ENCODE measurements at places on chromosomes 3 and 15.

- DNase-seq, result no peak
These were observed 176.0 kb downstream of the KCNMB2 start for GRCh38 chr3:178712247-178712646.

GRCh38 chr3:153927107-153927506 is 194.1 kb upstream of the ARHGEF26 start:
- DNase-seq, result peak; percentile 63

GRCh38 chr15:99239545-99240198 is 9.7 kb downstream of the TTC23 start:
- peak; percentile 31 for DNase-seq

GRCh38 chr3:69342074-69342473 is 43.8 kb downstream of the FRMD4B start:
- no peak for DNase-seq

- no peak for DNase-seq
These were observed 424.1 kb downstream of the RSL24D1 start for GRCh38 chr15:54772663-54773062.

DNA sequence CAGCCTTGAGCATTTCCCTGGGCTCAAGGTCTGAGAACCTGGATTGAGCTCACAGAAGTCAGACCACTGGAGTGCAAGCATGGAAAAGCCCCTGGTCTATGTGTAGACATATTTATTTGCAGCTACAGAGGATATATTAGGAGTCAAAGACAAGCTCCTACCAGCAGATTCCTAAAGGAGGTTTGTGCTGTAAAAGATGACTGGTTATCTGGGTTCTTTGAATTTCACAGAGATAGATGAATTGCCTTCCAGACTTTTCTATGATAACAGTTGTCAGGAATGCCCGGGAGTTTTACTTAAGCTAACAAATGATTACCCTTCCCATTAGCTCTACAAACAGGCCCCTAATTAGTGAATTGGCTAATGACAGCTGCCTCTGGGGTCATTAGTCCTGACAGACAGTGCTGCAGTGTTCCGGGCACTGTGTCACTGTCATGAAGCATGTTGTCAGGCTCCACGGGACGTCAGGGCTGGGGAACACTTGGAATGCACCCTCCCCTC is 48.8 kb upstream of the PLXNA1 start:
- DNase-seq, result peak; percentile 31

- no peak for DNase-seq
These were observed 34.8 kb downstream of the MCCC1 start for GRCh38 chr3:183064475-183064874.

DNA sequence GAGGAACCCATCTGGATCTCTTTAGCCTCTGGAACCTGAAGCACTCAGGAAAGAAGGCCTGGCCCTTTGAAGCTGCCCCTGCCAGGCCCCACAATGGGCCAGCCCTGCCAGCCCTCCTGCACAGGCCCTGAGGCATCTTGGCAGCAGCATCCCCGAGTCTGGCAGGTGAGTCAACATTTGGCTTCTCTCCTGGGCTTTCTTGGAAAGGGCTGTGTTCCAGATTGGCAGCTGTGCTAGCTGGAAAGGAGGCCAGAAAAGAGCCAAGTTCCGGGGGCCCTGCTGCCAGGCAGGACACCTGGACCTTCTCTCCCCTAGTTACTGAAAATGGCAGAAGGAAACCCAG is 187.2 kb downstream of the SHQ1 start:
- peak; percentile 78 for DNase-seq

DNA sequence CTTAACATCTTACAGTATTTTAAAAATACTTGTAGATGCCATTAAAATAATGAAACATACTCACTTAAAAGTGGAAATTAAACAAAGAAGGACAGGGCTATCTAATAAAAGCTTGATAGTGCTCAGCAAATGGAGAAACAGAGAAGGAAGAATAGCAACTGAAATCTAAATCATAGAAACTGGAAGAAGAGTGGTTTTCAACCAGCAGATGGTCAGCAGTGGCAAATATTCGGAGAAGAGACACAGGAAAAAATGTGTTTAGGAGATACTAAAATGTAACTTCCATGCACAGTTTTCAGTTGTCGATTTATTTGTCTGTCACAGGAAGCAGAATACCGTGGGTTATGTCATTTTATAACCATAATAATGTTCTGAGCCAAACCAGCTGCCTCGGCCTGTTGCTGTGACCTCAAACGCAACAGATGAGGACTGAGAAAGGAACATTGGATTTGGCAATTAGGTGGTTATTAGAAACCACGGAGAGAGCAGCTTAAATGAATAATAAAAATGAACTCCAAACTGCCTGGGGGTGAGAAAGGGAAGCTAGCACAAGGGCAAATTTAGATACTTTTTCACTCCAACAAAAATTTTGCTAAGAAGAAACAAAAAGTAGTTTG is 246.6 kb upstream of the KCNMB2 start:
- DNase-seq, result no peak

GRCh38 chr3:149114458-149114857 is 15.0 kb upstream of the HPS3 start:
- no peak for DNase-seq

- DNase-seq, result no peak
These were observed 64.8 kb upstream of the SEC61A1 start for GRCh38 chr3:127987309-127987995.

DNA sequence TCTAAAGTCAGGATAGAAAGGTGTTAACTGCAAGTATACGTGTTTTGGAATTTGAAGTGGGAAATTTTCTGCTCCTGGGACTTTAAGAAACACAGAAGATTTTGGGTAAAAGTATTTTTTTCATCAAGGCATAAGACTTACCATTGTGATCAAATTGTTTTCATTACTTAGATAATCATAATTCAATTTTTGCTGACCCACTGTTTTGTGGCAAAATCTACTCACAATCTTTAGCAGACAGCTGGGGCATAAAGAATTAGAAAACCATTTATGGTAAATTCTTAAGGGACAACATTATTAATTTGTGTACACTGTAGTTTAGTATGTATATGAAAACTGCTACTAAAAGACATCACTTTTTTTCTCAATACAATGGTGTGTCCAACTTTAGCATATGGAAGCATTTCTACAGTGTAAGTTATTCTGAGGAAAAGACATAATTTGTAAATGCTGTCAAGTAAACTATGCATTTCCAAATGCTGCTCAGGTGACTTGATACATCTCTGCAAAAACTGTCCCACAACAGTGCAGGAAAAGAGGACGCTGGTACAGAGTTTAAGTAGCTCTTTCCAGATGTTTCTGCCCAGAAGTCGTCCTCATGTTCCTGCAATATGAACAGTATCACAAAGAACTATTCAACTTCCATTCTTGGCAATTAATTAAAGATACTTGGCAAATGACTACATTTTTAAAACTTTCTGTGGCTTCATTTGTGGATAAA is 52.3 kb downstream of the THSD4 start:
- no peak for DNase-seq

GRCh38 chr3:100588251-100588650 is 21.1 kb upstream of the ADGRG7 start:
- no peak for DNase-seq

DNA sequence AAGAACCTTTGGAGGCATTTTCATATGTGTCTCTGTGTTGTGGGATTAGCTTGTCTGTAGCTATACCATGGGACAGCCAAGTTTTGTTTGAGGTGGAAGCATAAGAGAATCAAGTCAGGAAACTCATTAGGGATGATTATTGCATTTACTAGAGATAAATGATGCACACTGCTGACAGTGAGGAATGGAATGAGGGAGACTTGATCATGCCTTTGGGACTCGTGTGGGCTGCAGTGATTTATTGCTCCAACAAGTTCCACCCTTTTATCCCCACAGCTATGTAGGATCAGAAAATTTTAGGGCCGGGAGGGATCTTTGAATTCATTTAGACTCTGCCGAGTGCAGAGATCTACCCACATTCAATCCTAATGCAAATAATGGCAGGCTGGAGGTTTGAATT is 16.3 kb downstream of the ZNF385D start:
- DNase-seq, result no peak

DNA sequence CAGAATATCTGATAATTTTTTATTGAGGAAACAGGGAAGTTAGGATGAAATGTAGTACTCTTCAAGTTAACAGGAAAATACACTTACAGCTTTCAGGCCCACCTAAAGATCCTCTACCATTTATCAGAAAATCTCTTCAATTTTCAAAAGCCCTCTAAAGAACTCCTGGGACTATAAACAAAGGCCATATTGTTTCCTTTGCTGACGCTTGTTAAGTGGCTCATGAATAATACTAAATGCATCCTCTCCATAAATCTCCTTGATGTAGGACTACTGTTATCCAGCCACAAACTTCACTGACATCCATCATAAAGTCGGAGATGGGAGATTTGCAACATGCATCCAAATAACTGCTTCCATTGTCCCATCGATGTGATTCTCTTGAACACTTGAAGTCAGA is 326.5 kb downstream of the ZIC1 start:
- DNase-seq, result peak; percentile 16

- DNase-seq, result no peak
These were observed 272.9 kb downstream of the FEZF2 start for GRCh38 chr3:62100282-62100989.

GRCh38 chr15:37940876-37941275 is 6.4 kb downstream of the TMCO5A start:
- DNase-seq, result no peak

DNA sequence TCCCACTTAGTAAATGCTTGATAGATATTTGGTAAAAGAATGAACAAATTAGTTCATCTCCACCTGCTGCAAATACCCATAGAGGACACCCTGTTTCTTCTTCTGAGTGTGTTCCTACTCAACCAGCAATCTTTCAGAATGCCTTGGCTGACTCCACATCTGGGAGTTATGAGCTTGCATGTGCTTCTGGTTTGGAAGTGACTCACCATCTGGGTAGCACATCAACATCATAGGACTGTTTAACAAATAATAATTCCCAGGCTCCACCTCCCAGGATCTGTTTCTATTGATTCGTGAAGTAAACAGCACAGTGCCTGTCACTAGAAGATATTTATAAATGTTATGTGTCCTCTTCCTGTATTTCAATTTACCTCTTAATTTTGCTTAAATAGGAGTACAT is 580.1 kb downstream of the ROBO2 start:
- DNase-seq, result no peak

DNA sequence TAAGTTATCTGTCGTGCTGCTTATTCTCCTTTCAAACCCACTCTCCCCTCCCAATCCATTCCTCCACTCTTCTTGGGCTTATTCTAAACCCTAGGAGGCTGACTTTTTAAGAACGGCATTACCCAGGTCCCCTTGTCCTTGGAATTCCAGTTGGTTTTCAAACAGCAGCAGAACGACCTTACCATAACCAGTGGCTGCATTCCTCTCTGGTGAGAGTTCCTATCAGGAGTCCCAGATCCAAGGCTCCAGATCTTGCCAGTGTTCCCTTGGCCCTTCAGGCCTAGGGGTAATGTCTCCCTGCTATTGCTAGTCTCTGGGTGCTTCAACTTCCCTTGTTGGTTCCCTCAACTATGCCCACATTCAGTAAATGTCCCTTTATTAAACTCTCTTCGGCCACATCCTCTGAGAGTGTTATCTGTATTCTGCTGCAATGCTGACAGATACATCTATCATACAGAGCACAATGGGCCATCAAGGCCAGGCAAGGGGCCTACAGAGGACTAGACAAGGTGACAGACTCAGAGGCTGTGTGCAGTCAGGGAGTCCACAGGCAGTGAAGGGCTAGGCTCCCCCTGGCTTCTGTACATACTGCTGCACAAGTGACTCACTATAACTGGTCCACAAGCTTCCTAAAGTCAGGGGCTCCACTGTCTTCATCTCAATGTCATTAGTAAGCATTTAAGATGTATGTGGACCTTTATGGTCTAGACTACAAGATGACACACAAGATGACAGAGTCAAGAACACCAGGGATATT is 10.1 kb downstream of the LYSMD2 start:
- DNase-seq, result peak; percentile 75

- DNase-seq, result no peak
These were observed 681 bp downstream of the PIK3CB start for GRCh38 chr3:138833899-138834595.

DNA sequence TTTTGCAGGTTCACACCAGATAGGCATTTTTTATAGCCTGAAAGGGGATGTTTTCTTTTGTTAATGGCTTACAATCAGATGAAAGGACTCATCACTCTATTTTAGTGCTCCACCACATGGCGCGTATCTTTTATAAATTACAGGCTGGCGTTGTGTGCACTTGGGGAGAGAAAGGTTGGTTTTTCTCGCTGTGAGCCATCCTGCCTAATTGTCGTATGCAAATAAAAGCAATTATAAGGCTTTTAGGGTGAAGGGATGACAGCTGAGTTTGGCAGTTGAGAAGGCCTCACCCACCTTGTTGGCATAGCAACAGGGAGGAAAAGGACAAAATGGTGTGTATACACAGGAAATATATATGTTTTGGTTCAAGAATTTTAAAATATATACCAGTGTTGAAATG is 268.0 kb downstream of the NR2F2 start:
- no peak for DNase-seq

Measured in ELR (cell line).